Fibroblast of pulmonary artery (primary cell): ENCODE measurements at places on chromosomes 16 and 17.

GRCh38 chr17:65294181-65294719 lies 157.1 kb downstream of the RGS9 start:
- DNase-seq: peak; percentile 80

- peak; percentile 95 for DNase-seq
Observed at GRCh38 chr17:68909066-68909465, 46.1 kb downstream of the ABCA8 start.

DNA sequence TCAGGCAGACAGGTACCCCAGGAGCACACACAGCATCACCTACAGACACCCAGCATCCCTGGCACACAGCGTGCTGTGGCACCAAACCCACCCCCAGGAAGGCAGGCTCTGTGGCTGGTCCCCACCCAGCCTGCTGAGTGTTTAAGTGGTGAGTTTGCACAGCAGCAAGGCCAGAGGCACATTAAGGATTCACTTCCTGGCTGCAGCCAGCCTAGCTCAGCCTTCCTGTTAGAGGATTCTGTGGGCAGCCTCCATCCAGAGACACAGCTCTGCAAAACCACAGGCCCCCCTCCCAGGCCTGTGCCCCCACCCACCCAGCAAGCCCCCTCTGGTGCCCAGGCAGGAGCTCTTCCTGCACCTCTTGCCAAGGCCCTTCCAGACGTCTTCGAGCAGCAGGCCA lies 36.1 kb upstream of the PHB1 start:
- no peak for DNase-seq

GRCh38 chr16:69431948-69432468 lies 7.6 kb downstream of the CYB5B start:
- DNase-seq: no peak

- no peak for DNase-seq
Observed at GRCh38 chr17:43891851-43892646, 15.3 kb downstream of the MPP2 start.

DNA sequence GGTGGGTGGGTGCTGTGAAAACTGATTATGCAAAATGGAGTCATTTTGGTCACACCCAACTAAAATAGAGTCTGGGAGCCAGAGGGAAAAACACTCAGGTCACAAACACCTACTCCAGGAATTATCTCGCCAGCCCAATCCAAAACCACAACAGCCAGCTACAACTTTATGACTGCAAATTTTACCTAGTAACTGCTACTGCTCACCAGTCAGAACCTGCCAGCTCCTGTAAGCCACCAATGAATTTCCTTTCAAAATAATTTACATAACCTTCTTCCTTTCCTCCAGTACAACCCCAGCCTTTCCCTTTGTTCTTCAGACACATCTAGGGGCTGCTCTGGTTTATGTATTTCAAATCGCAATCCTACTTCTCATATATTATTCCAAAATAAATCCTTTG lies 52.6 kb upstream of the DYNLRB2 start:
- DNase-seq: no peak

DNA sequence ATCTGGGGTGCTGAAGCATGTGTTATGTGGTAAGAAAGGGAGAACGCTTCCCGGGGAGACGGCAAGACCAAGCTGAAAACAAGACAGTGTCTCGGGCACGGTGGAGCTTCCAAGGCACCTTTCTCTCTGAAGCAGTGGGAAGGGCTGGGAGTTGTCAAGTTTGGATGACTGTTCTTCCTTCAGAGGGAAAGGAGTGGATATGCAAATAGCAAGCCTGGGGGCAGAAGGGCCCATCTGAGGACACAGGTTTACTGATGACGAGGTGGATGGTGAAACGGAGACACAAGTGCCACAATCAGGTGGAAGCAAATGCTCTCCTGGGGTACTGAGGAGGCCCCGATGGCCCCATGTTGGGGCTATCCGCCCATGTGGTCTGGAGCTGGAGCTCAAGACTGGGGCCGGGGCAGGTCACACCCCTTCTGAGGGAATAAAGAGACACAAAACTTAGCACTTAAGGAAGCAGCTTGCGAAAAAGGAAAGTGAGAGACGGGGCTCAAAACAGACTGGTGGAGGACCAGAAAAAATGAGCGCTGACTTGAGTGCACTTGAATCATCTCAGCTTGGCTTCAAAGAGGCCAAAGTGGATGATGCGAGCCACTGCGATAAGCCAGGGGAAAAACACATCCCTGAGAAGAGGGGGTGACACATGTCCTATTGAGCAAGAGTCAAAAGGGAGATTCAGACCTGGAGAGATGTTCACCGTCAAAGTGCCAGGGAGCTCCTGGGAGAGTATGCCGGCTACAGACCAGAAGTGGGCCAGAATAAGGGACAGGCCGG lies 34.8 kb upstream of the MTSS2 start:
- DNase-seq: no peak

DNA sequence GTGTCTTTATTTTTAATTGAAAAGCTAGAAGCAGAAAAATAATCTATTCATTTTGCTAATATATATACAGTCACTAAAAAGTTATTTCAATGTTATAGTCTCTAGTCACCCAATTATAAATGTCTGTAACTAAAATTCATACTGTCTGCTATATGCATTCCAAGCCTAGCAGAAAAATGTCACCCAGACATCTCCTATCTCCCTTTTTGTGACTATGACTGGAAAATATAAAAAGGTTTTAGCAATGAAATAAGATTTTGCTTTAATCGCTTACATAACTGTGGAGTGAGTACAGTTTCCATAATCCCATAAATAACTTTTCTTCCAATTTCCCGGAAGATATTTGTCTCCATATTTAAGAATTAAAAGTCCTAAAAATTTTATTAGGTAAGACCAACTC lies 88.6 kb downstream of the BRIP1 start:
- no peak for DNase-seq

- no peak for DNase-seq
Observed at GRCh38 chr16:57838161-57838560, 35.9 kb upstream of the KIFC3 start.

DNA sequence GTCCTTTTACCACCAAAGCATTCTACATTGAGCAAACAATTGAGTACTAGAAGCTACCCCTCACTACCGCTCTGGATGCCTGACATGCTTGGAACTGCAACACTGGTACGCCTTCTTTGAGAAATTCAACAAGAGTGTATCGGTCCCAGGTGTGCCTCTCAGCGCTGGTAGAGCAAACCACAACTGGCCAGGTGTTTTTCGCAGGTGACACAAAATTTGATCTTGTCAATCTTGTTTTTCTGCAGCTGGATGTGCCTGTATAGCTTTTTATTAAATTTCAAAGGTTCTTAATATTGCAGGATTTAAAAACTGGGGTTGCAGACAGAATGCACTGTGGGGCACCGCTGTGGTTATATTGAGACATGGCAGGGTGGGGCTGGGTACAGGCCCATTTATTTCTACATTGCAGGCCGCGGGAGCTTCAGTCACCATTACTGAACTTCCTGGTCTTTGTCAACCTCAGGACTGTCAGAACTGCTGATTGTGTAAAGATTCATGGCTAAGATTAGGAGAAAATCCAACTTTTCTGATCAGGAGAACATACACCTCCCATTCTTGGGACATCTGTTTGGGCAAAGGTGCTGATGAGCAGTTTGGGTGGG lies 4.5 kb upstream of the SNX20 start:
- no peak for DNase-seq

DNA sequence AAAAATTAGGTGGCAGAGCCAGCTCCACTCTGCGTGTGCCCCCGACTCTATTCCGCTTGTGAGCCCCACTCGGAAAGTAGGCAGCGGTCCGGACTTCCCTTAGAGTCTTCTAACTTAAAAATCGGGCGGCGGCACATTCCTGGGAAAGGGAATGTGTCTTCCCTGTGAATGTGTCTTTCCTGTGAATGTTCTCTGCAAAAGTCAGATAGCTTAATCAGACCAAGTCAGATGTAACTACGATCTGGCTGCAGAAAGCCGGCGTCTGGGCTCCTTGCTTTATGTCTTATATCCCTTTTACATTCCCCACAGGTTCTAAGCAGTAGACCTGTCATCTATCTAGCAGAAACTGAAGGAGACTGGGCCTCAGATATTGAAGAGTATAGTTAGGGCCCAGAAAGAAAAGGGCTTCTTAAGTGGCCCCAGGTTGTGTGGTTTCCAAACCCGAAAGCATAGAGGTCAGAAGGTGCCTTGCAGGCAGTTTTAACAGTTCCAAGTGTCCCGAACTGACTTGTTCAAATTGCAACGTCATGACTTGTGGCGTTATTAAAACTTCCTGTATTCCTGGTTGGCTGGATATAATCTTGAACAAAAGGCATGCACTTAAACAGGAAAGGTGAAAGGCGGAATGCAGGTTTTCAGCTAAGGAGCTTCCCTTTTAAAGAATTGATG lies 601 bp downstream of the PHKB start:
- peak; percentile 59 for DNase-seq

GRCh38 chr16:49061137-49061714 lies 220.4 kb downstream of the CBLN1 start:
- no peak for DNase-seq

DNA sequence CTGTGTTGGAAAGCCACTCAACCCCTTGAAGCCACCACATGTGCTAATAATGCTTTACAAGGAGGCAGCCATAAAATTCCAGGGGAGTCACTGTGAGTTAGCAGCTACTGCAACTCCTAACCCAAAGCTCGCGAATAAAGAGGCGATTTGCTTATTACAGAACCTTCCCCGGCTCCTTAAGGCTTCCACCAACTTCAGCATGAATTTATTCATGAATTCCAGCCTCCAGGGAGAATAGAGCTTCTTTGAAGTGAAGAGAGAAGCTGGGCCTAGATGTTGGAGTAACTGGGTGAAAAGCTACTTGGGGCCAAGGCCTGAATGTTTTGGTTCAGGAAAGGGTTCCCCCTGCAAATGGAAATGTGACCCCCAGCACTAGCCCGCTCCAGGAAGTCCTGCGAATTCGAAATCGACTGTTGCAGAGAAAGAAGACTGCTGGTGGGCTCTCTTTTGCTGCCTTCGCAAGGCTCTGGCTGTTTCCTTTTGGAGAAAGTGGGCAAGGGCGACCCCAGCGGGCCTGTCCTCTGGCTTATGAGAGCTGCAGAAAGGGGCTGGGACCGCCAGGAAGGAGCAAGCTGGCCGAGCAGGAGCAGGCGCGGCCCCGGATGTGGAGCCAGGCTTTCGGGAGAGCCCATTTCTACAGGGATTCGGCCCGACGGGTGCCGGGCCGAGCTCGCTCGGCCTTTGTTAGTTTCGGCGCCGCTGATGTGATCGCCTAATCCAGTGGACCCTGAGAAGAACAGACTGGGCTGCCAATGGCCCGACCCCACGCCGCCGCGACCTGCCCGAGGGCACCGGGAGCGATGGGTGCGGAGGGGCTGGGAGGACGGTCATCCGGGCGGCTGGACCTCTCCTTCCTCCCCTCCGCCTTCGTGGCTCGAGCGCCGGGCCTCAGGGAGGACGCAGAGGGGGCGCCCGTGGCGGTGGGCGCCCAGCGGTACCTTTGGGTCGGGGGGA lies 7.6 kb downstream of the CBX8 start:
- DNase-seq: no peak

DNA sequence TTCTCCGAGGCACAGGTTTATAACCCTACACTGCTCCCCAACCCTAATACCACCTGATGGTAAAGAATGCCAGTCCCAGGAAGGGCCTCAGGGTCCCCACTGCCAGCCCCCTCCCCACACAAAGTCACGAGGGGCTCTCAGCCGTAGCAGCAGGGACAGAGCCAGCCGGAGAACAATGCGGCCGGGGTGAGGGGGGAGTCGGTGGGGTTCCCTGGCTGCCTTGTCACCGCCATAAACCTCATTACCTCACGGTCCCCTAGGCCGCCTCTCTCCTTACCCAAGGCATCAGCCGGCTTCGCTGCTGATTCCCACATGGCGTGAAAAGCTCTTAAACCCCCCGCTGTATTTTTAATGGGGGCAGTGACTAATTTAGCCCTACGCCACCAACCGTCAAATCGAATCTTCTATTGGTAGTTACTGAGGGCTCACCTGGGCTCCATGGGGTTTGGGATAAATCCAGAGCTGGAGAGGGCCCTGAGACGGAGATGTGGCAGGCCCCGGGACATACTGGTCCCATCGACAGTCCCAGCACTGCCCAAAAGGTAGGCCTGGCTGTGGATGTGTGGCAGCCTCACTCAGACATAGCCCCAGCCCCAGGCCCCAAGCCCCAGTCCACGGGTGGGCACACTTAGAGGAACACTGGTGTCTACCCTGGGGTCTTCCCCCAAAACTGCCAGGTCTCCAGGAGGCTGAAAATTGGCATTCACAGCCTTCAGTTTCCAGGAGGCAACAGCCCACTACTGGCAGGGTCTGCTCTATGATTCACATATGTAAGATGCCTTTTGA lies 115.3 kb downstream of the C16orf78 start:
- no peak for DNase-seq

DNA sequence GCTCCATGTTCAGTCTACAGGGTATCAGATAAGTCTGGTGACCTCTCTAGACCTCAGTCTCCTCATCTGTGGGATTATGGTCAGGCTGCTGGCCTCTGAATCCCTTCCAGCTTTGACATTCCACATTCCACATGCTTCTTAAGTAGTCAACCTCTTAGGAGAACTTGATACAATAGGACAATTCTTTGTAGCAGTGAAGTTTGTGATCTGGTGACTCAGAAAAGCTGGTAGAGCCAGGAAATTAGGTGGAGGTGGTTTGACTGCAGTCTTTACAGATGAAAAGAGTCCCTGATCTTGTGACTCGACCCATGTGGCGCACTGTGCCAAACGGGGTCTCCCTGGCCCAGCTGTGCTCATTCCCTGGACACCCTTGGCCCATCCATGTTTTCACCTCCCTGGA lies 147.8 kb downstream of the NTN1 start:
- no peak for DNase-seq

DNA sequence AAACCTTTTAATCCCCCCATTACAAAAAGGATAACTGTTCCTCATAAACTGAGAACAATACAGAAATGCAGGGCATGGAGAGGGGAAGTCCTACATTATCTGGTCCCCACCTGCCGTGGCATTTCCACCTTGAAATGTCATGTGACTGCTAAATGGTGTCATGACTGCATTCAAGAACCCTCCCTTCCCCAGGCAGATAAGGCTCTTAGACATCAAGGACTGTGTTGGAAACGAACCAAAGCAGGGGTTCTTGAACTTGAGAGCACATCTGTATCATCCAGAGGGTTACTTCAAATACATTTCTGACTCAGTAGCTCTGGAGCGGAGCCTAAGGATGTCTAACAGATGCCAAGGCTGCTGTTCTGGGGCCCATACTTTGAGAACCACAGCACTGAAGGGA lies 18.4 kb downstream of the CMTM3 start:
- DNase-seq: no peak

- no peak for DNase-seq
Observed at GRCh38 chr16:85564277-85565051, 48.7 kb upstream of the GSE1 start.

DNA sequence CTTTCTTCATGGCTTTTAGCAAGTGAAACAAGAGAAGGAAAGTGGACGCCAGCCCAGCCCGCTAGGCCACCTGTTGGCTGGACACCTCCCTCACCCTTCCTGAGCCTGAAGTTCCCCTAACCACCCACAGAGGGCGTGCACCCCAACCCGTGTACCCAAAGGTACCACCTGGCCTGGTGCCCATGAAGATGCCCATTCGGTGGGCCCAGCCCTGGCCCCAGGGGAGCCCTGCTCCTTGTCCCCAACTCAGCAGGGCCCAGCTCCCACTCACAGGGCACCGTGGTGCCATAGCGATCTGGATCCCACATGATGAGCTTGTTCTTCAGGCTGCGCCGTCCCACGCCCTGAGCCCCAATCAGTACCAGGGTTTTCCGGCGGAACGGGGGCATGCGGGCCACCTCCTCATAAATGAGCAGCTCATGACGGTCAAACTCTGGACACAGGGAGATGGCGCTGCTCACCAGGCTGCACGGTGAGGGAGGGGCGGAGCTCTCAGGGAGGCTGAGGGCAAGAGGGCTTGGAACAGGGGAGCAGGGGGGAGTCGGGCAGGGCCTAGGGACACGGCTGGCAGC lies 26.8 kb downstream of the MPP2 start:
- DNase-seq: peak; percentile 14

GRCh38 chr17:21371511-21372081 lies 4.6 kb upstream of the KCNJ12 start:
- no peak for DNase-seq

GRCh38 chr17:41837761-41838538 lies at the start of gene KLHL10:
Gene KLHL10, plus strand, starts transcription at chr17:41837825. Its CDS starts 108 bp downstream, at chr17:41837933.
- peak; percentile 20 for DNase-seq
